ENCODE measurements at places on chromosomes 5 and 9.

GRCh38 chr5:126234563-126235195 is 188.5 kb upstream of the GRAMD2B start:
- no peak for DNase-seq

DNA sequence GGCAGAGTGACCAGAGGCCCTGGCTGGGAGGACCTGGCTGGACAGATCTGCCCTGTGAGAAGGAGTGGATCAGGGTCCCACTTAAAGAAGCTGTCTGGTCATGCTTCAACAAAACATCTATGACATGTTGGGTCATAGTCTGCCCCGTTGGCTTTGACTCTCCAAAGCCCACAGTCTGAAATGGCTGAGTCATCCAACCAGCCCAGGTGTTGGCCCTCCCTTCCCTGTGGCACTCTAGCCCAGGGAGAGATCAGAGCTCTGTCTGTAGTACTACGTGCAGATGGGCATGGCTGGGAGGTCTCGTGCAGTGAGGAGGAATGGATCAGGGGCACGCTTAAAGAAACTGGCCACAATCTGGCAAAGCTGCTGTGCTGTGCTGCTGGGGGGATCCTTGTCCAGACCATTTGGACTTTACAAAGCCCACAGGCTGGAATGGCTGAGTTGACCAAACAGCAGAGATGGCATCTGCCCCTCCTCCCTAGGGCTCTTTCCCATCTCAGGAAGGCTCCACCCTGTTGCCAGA is 206.1 kb downstream of the TUSC1 start:
- no peak for DNase-seq

DNA sequence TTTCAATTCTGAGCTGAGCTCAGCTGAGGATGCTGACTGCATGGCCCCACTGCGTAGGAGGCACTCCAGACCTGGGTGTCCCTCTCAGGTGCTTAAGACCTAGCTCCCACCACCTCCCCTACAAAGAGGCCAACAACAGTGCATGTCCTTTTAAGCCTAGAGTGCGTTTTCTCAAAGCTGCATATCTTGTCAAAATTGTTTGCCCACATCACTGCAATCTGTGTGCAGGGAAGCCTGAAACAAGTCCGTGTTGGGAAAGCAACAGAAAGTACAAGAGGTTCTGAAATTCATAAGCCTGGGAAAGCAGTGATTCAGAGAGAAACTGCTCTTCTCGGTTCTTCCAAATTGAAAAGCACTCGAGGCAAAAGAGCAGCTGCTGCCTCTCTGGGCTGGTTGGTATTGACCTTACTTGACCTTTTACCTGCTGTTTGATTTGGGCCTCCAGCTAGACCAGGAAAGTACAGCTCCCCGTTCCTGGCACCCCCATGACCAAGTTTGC is 238.4 kb downstream of the NR2F1-AS1 start:
- DNase-seq: peak; percentile 28

- DNase-seq: peak; percentile 80
Observed at GRCh38 chr9:114505187-114506081, at the start of gene WHRN. Gene WHRN, minus strand, starts transcription at chr9:114505473. Its CDS starts 672 bp downstream, at chr9:114504801.

- DNase-seq: no peak
Observed at GRCh38 chr9:21153336-21154017, 11.8 kb upstream of the IFNW1 start.

- no peak for DNase-seq
Observed at GRCh38 chr5:11822598-11822997, 81.6 kb downstream of the CTNND2 start.

- DNase-seq: no peak
Observed at GRCh38 chr9:115024925-115025535, 92.9 kb downstream of the TNC start.

GRCh38 chr5:134824681-134825080 is 21.1 kb upstream of the C5orf24 start:
- no peak for DNase-seq

- no peak for DNase-seq
Observed at GRCh38 chr5:75405296-75405695, 68.3 kb downstream of the HMGCR start.

DNA sequence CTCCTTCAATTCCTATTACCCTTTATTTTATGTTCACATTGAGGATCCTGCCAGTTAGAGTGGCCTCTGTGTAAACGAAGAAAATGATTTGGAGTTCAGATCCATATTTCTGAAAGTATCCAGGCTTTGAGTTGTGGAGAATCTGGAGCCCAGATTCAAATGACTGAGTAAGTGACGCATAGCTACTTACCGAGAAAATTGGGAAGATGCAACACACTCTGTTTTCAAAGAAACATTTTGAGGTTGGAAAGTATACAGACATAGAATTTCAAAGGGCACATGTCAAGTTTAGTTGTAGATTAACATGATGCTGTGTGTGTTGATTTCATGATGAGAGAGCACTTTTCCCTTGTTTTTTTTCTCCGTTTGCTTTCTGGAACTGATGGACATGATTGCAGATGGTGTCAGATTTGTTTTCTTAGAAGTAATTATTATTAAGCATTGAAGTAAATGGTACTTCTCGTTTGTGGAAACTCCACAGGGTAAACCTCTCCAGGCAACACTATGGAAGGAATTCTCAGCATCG is 148.1 kb downstream of the KDM4C start:
- DNase-seq: no peak

- peak; percentile 46 for DNase-seq
Observed at GRCh38 chr9:136267261-136268111, 21.9 kb upstream of the QSOX2 start.

DNA sequence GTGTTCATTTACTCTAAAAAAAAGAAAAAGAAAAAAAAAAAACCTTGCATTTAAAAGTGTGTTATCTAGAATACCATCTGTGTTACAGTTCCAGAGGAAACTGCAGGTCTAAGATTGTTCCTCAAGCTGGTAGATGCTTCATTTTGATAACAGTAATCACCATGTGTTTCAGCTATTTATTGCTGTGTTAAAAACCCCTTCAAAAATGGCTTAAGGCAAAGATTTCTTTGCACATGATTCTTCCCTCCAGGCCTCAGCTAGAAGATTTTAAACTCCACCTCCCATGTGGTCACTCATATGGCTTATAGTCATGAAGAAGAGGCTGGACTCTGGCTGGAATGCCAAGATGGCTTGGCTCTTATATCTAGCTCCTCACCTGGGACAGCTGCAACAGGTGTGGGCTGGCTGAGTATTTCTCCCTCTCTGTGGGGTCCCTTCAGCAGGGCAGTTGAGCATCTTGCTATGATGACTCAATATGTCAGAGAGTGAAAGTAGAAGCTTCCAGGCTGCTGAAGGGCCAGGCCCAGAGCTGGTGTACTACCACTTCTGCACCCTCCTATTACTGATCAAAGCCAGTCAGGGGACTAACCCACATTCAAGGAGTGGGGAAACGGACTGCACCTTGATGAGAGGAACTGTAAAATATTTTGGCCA is 920.4 kb upstream of the DMAC1 start:
- no peak for DNase-seq

GRCh38 chr5:59390989-59391388 is 502.5 kb downstream of the PDE4D start:
- DNase-seq: no peak

GRCh38 chr5:180988592-180988991 is at the start of gene BTNL3:
Gene BTNL3, plus strand, starts transcription at chr5:180988846. Its CDS starts 183 bp downstream, at chr5:180989029.
- DNase-seq: no peak

GRCh38 chr5:134004626-134005416 is at the start of gene VDAC1:
Gene VDAC1, minus strand, starts transcription at chr5:134004975. Its CDS starts 11,963 bp downstream, at chr5:133993012.
- DNase-seq: peak; percentile 87

- no peak for DNase-seq
Observed at GRCh38 chr5:119171686-119172085, 100.8 kb downstream of the DMXL1 start.

- DNase-seq: no peak
Observed at GRCh38 chr9:134679616-134680392, 38.2 kb downstream of the COL5A1 start.

DNA sequence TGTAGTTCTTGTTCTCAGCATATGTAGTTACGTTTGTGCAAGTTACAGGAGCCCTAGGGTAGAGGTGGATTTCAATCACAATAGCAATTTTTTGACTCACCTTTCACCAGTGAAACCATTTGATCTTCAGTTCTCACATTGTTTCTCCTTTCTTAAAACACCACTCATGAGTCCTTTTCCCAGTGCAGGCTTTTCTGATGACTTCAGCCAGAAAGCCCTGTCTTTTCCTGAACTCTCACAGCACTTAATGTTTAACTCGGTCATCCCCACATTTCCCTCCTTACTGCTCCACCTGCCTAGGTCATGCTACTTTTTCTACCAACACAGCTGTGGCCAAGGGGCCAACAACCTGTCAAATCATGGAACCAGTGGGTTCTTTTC is 37.9 kb downstream of the ARHGEF28 start:
- DNase-seq: no peak

DNA sequence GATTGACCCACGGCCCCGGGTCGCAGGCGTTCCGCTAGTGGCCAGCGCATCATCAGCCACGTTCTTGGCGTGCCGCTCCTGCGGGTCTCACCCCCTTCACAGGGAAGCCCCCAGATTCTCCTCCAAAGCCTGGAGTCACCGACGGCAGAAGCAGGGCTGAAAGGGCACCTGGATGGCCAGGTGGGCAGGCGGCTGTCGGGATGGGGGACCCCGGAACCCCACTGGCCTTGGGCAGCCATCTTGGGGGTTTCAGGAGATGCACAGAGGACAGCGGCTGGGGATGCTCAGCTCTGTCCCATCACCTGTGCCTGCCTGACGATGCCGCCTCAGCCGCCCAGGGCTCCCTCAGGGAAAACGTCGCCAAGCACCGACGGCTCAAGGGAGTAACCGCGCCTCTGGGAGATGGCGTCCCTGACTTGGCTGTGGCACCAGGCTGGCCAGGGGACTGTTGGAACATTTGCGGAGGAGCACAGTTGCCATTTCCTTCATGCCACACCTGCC is 14.1 kb upstream of the SLC9A3 start:
- DNase-seq: no peak

DNA sequence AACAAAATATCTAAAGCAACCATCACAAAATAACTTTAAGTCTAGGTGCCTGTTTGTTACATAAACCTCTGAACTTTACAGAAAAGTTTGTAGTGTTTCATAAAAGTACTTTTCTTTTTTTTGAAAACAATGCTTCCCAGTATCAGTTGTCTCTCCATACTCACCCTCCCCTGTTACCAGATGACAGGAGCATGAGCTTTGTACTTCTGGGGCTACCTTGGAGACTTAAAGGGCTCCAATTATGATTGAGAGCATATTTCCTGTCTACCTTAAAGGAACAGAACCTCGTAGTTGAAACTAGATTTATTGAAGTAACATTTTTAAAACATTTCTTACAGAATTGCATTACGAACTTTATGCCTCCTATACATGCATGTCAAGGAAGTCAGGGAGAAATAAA is 55.4 kb upstream of the PPP1R2B start:
- DNase-seq: peak; percentile 29

DNA sequence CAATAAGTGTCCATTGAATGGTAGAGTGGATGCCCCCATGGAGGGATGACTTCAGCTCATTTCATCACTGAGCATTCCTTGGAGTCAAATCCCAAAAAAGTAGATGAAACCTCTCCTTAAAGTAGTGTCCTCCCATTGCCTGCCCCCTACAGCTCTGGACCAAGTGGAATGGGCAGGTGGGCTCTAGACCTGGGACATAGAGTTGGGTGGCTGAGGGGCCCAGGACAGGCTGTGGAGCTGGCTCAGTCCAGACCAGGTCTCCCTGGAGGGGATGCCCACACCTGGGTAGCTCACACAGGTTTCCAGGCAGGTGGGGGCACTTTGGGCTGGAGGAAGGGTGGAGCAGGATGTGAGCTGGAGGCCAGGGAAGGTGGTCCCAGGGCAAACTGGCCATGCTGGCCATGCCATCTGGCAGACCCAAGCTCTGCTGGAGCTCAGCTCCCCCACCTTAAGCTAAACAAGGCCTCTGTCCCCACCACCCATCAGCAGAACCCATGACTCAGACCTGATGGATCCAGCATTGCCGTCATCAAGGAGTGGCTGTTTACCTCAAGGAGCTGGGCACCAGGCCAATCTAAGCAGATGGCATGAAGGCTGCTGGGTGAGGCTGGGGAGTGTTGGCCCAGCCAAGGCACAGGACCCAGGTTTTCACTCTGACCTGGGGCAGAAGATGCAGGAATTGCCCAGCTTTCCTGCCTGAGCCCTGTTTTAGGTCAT is 6.2 kb upstream of the SPINK4 start:
- DNase-seq: no peak

GRCh38 chr9:124593651-124594058 is 86.5 kb upstream of the NR5A1 start:
- no peak for DNase-seq

DNA sequence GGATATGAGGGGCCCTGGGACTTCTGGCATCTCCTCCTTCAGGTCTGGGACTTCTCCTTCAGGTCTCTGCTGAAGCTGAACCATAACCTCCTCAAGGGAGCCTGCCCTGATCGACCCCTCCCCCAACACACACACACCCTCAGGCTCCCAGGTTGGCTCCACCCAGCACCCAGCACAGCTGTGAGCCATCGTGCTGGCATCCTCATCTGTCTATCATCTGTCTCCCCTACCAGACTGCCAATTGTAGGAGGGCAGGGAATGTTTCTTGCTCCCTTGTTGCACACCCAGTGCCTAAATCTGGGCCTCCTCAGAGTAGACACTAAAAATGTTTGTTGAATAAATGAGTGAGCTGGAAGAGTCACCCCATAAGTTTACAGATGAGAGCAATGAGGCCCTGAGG is 71.4 kb downstream of the LRSAM1 start:
- DNase-seq: no peak

GRCh38 chr9:112731971-112732370 is 14.1 kb upstream of the INIP start:
- DNase-seq: no peak

GRCh38 chr5:127298656-127299055 is 8.1 kb downstream of the MEGF10 start:
- no peak for DNase-seq

- DNase-seq: no peak
Observed at GRCh38 chr9:114725930-114726329, 43.9 kb upstream of the TEX48 start.

- DNase-seq: no peak
Observed at GRCh38 chr5:13276156-13276555, 668.3 kb downstream of the DNAH5 start.

DNA sequence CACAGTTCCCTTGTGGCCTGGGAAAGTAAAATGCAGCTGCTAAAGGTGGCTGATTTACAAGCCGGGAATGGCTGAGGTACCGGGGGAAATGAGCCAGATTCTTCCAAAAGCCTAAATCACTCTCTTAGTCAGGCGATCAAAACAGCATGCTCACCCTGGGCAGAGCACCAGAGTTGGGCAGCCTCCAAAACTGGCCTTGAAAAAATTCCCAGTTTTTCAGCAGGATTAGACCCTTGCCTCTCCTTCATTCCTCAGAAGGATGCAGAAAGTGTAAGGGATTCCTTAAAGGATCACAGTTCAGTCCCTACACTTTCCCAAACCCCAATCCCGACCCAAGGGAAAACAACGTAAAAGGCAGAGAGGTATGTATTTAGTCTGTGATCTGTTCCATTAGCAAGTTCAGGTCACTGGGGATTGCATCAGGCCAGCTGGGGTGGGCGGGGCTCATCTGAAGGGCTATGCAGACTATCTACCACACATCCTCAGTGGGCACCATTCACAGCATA is 16.9 kb downstream of the TMEM174 start:
- peak; percentile 37 for DNase-seq

- DNase-seq: no peak
Observed at GRCh38 chr5:151495320-151495719, 47.9 kb downstream of the SLC36A1 start.

- DNase-seq: peak; percentile 25
Observed at GRCh38 chr5:134534726-134535110, 9.2 kb downstream of the JADE2 start.

GRCh38 chr5:55151923-55152842 is 7.8 kb upstream of the GPX8 start:
- DNase-seq: no peak

GRCh38 chr9:105296877-105297287 is 52.4 kb downstream of the SLC44A1 start:
- DNase-seq: no peak

- DNase-seq: peak; percentile 78
Observed at GRCh38 chr9:97900738-97901565, 21.3 kb downstream of the TRMO start.
